ENCODE measurements at places on chromosomes 2 and 18.

GRCh38 chr18:21146016-21146415 is 34.4 kb upstream of the ROCK1 start:
- DNase-seq: no peak

GRCh38 chr2:66170744-66171330 is 264.1 kb upstream of the MEIS1 start:
- no peak for DNase-seq

DNA sequence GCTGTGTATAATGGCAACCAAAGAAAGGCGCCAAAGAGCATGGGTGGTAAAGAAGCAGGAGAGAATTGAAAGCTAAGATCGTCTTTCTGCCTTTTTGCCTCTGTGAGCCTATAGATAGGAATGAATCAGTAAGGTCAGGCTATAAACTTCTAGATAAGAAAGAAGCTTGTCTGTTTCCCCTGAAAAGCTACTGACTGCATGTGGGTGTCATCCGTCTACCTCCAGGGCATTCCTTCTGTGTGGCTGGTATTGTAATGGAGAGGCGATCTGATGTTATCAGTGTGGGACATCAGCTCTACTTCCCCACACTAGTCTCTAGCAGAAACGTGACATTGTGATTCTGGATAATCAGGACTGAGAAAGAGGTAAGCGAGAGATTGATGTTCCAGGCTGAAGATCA is 63.4 kb upstream of the PLA2R1 start:
- no peak for DNase-seq

- DNase-seq: no peak
These were observed 33.2 kb downstream of the ANKRD29 start for GRCh38 chr18:23629444-23629946.

GRCh38 chr2:134377730-134378129 is 123.9 kb downstream of the MGAT5 start:
- no peak for DNase-seq

DNA sequence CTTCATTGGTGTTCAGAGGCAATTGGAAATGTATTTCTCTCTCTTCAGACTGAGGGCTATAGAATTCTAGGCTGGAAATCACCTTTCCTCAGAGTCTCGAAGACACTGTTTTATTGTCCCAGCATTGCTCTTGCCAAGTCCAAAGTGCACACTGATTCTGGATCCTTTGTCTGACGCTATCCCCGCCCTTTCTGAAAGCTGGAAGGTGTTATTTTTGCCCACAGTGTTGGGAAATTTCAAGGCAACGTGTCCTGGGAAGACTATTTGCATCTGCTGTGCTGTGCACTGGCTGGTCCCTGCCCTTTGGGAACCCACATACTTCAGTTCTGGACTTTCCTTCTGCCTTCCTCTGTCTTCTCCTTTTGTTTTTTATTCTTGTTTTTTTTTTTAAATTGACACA is 190.8 kb downstream of the SH3BP4 start:
- no peak for DNase-seq

- DNase-seq: no peak
These were observed 261.5 kb downstream of the TRIB2 start for GRCh38 chr2:12978066-12978835.

DNA sequence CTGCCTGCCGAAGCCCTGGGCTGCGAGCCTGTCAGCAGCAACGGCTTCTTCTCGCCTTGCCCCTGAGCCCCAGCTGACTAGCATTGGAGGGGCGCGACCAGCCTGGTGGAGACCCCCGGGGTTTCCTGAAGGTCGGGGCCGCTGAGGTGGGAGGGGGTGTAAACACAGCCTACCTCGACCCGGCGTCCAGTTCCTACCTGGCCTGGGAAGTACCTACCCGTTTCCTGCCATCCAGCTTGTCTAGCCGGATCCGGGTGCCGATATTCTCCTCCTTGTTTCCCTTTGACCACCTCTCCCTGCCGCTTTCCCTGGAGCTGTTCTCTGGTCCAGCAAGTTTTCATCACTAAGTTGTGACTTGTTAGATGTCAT is 511 bp downstream of the MOB4 start:
- DNase-seq: no peak

GRCh38 chr2:43300781-43301583 is 74.6 kb upstream of the ZFP36L2 start:
- no peak for DNase-seq

GRCh38 chr18:33231474-33232317 is 208.8 kb downstream of the CCDC178 start:
- peak; percentile 16 for DNase-seq

GRCh38 chr2:149857344-149857743 is 269.8 kb upstream of the MMADHC start:
- DNase-seq: no peak

GRCh38 chr18:78092901-78093300 is 843.3 kb downstream of the GALR1 start:
- no peak for DNase-seq

DNA sequence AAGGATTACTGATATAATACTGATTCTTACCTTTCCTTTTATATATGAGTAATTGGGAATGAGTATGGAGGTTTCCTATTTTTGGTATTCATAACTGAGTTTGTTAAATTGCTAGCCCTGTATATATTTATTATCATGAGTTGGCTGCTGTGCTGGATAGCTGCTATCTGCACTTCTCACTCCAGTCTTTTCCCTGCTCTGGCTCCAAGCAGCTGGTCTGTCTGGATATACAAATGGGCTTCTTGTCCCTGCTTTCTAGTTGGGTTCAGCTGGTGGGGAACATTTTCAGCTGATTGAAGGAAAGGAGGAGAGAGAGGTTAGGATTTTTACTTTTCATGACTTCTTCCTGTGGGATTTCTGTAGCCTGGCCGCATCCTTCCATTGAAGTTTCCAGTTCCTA is 41.2 kb downstream of the AGFG1 start:
- DNase-seq: no peak

DNA sequence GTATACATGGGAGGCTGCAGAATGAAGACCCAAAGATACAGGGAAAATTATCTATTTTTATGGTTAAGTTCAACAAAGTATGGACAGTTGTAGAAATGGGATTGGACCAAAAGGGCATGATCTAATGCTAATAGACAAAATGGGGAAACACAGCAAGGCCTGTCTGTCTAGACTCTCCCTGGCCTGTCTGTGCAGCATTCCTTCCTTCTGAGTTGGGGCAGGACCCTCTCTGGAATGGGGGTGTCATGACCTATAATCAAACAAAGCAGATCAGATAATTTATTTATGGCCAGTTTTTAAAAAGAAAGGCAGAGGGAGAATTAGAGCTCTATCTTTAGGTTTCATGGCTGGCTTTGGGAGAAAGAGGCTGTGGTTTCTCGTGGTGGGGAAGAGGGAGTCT is 104.4 kb downstream of the CTIF start:
- no peak for DNase-seq

DNA sequence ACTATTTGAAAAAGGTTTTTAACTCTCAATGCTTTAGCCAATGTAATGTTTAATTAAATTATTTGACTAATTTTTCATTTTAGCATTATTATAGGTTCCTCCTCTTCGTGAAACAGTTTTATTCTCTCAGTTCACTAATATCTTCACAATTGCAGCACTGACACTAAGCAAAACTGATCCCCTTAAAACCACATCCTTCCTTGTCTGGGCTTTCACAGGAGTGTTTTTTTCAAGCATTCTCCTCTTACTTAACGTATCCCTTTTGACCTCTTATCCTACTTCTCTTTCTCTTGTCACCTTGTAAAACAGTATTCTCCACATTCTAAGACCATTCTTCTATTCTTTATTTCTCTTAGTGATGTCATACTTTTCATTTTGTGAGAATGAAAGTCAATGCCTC is 112.8 kb downstream of the DSC3 start:
- DNase-seq: no peak

DNA sequence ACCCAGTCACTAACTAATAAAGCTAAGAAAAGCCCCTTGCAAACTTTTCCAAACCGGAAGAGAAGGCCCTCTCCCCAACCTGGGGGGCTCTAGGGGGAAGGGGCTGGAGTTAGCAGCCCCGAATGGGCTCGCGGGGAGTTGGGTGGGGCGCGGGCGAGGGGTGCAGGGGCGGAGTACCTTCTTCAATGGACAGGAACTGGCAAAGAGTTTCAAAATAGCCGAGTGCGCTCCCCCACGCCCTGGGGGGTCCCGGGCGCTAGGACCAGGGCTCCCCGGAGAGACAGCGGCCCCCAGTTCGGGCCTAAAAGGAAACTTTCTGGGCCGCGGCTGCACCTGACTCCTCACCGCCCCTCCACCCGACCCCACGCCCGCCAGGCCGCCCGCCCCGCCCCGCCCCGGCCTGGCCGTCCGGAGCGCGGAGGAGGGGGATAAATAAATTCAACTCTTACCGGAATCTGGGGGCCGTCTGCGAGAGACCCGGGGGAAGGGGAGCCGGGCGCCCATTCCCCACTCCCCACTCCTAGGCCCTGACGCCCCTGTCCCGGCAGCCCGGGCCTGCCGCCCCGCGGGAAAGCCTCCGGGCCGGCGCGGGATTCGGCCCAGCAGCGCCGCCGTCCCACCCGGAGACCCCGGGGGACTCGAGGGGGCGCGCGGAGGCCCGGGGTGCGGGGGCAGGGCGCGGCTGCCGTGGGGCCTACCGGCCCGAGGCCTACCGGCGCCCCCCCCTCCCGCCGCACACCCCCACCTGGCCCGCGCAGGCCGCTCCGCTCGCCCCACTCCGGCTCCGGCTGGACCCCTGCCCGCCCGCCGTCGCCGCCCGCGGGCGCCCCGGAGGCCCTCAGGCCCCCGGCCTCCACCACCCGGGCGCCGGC is 868 bp downstream of the INO80D start:
- no peak for DNase-seq

- no peak for DNase-seq
These were observed 106.9 kb downstream of the MREG start for GRCh38 chr2:215906458-215906857.

GRCh38 chr2:234447963-234448362 is 48.9 kb downstream of the ARL4C start:
- no peak for DNase-seq

DNA sequence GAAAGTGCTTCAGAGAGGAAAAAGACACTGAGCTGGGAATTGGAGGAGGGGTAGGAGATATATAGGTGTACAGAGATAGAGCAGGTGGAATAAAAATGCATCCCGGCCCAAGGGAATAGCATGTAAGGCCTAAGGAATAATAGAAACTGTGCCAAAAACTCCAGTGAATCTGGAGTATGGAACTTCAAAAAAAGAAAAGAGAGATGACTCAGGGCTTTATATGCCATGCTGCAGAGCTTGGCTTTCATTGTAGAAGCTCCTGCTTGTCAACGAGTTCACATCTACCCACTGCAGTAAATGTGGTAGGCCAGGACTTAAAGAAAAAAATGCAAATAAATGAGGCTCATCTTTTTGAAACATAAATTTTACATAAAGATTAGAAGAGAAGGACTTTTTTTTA is 131.8 kb downstream of the MREG start:
- DNase-seq: no peak

GRCh38 chr2:199470672-199471442 is 13.1 kb upstream of the SATB2 start:
- no peak for DNase-seq

DNA sequence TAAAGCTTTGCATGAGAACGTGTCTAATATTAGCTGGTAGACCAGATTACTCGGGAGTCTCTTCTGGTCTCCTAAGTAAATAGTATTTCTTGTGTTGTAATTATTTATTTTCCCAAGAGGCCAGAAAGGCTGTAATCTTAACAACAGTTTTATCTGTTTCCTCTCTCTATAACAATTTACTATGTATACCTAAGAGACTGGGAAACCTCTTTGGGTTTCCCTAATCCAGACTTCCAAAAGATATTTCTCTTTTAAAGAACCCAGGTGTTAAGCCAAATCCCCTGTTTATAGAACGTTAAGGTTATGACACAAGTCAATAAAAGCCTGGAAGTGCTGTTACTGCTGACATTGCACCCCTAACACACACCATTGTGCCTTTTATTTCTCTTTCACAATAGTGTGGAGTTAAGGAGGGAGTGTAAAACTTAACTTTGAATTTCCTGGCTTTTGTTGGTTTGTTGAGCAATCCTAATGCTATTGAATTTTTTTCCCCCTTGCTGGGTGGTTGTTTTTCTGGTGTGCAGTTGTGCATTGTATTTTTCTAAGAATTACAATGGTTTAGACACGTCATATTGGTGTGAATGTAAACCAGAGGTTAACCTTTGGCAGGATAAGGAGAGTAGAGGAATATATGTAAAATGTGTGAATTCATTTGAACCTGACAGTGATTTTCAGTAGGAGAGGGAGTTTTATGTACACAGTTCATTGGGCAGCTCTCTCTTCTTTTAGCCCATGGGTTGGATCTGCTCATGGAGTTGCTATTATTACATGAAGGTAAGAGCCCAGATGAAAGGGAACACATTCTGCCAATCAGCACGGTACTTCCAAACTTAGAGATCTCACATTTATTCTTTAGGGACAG is 192.8 kb downstream of the MTX2 start:
- DNase-seq: peak; percentile 63

DNA sequence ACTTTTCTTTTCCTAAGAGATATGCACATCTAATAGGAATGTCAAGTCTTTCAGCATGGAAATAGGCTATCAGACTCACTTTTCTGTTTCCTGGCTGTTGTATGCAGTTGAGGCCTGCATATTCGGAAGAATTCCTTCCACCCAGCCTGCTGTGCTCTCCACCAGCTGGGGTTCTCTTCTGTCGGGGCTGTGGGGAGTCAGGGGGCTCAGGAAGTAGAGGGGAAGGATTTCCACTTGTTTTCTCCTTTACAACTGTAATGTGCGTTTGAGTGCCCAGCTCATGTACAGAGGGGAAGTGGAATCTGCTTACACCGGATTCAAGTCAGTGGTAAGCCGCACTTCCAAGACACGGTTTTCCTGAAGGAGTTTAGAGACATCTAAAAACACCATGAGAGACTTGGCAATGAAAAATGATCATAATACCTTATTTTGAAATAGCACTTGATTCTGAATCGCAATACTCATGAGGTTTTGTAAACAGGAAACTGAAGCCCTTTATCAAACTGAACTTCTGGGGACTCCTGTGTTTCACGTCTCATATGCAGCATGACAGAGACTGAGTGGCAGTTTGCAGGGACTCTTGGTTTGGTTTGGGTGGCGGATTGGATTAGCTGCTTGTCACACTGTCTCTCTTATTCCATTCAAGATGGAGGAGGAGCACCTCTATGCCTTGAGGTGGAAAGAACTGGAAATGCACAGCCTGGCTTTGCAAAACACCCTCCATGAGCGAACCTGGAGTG is 90.4 kb downstream of the MTCL1 start:
- no peak for DNase-seq

GRCh38 chr2:74087696-74088095 is 60.0 kb downstream of the BOLA3 start:
- DNase-seq: no peak

DNA sequence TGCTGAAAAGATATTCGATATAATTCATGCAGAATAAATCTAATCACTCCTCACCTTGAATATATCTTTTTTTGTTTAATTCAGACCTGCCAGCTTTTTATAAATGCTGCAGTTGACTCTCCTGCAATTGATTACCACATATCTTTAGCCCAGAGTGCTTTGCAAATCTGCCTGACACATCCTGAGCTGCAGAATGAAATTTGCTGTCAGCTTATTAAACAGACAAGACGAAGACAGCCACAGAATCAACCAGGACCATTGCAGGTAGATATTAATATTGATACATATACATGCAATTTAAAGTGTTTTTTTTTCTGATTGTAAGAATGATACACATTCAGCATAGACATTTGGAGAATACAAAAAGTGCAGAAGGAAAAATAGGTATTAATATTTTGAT is 35.6 kb upstream of the DYNC2LI1 start:
- no peak for DNase-seq
